Colonic mucosa (tissue), 4 donors: ENCODE measurements at places on chromosomes 1 and 21.

DNA sequence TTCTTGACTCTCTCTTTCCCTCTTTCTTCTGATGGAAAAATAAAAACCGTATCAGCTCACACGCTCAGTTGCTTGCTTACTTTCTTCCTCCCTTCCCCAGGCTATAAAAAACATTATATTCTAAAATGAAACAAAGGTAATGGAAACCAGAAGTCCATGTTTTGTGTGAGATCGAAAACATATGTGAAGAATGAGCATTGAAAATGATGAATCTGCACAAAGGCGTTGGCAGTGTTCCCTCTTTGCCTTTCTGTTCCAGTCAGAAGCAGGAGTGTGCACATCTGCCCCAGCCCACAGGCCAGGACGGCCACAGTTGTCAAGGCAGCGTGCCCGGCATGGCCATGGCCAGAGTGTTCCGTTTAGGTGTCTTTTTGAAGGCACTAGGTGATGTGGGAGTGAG lies 185.3 kb upstream of the USP24 start:
- H3K36me3 ChIP-seq, result no peaks in the 10 kb centered on the region
- no peak for DNase-seq
- H3K27me3 ChIP-seq, result no peaks in the 10 kb centered on the region
- H3K4me3 ChIP-seq, result no peak overlapping the region
- no peak overlapping the region for H3K27ac ChIP-seq
- H3K4me1 ChIP-seq, result no peaks in the 10 kb centered on the region

GRCh38 chr1:163443863-163444262 lies 122.1 kb downstream of the NUF2 start:
- H3K36me3 ChIP-seq, result no peaks in the 10 kb centered on the region
- no peaks in the 10 kb centered on the region for H3K4me1 ChIP-seq
- H3K4me3 ChIP-seq, result no peak overlapping the region
- no peak overlapping the region for H3K27ac ChIP-seq
- no peaks in the 10 kb centered on the region for H3K27me3 ChIP-seq

- H3K27me3 ChIP-seq, result no peaks in the 10 kb centered on the region
- H3K27ac ChIP-seq, result no peak overlapping the region
- H3K36me3 ChIP-seq, result no peaks in the 10 kb centered on the region
- no peaks in the 10 kb centered on the region for H3K4me1 ChIP-seq
- no peak overlapping the region for H3K4me3 ChIP-seq
These were observed 348.7 kb downstream of the PCP4 start for GRCh38 chr21:40215941-40216340.

- H3K27ac ChIP-seq, result no peak overlapping the region
- H3K27me3 ChIP-seq, result no peaks in the 10 kb centered on the region
- H3K36me3 ChIP-seq, result no peaks in the 10 kb centered on the region
- no peak for DNase-seq
- no peak overlapping the region for H3K4me3 ChIP-seq
- H3K4me1 ChIP-seq, result no peaks in the 10 kb centered on the region
These were observed 31.8 kb downstream of the PROK1 start for GRCh38 chr1:110482662-110483307.

- H3K36me3 ChIP-seq, result no peaks in the 10 kb centered on the region
- no peaks in the 10 kb centered on the region for H3K4me1 ChIP-seq
- DNase-seq, result no peak
- H3K4me3 ChIP-seq, result no peak overlapping the region
These were observed 53.8 kb downstream of the NGF start for GRCh38 chr1:115284209-115284608.

DNA sequence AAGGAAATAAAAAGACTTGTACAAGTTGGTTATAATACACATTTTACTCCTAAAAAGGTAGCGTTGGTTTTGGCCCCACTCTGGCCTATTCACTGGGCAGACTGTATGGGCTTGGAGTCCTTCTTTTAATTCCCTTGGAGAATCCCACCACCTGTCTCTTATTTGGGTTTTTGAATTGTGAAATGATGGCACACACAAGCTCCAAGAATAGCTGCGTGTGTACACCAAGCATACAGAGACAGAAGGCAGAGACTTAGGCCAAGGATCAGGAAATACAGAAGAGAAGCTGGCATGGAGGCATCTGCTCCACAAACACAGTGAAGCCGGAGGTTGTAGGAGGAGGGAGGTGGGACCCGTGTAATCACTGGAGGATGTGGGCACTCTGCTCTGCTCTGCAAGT lies 29.1 kb downstream of the DDR2 start:
- DNase-seq, result no peak
- no peaks in the 10 kb centered on the region for H3K36me3 ChIP-seq
- no peak overlapping the region for H3K4me3 ChIP-seq

DNA sequence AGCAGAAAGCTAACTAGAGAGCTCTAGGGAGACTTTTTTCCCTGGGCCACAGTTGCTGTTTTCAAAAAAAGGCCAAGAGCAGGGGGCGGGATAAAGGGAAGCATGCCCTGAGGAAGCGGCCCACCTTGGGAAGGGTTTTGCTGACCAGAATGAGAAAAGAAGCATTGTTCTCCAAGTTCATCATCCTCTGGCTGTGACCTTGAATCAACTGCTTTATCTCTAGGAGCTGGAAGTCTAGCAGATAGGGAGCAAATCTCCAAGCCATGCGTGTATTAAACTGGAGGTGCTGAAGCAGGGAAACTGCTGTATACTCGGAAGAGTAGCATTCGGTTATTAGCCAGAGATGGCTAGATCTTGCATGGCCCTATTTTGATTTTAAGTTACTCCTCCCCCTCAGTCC lies 64.8 kb downstream of the ATP2B4 start:
- no peak overlapping the region for H3K4me3 ChIP-seq
- DNase-seq, result no peak
- no peaks in the 10 kb centered on the region for H3K27me3 ChIP-seq
- no peak overlapping the region for H3K27ac ChIP-seq
- peaks cover 6% of the 10 kb centered on the region for H3K4me1 ChIP-seq
- H3K36me3 ChIP-seq, result no peaks in the 10 kb centered on the region

- no peak overlapping the region for H3K4me3 ChIP-seq
- H3K4me1 ChIP-seq, result no peaks in the 10 kb centered on the region
- no peaks in the 10 kb centered on the region for H3K27me3 ChIP-seq
- no peak overlapping the region for H3K27ac ChIP-seq
These were observed 21.2 kb upstream of the EPRS1 start for GRCh38 chr1:220067269-220068204.

GRCh38 chr1:30872948-30873263 lies 35.7 kb downstream of the SDC3 start:
- no peaks in the 10 kb centered on the region for H3K36me3 ChIP-seq
- H3K27me3 ChIP-seq, result no peaks in the 10 kb centered on the region
- no peaks in the 10 kb centered on the region for H3K4me1 ChIP-seq
- H3K27ac ChIP-seq, result no peak overlapping the region
- DNase-seq, result no peak
